ENCODE measurements at places on chromosomes 1 and 21.

DNA sequence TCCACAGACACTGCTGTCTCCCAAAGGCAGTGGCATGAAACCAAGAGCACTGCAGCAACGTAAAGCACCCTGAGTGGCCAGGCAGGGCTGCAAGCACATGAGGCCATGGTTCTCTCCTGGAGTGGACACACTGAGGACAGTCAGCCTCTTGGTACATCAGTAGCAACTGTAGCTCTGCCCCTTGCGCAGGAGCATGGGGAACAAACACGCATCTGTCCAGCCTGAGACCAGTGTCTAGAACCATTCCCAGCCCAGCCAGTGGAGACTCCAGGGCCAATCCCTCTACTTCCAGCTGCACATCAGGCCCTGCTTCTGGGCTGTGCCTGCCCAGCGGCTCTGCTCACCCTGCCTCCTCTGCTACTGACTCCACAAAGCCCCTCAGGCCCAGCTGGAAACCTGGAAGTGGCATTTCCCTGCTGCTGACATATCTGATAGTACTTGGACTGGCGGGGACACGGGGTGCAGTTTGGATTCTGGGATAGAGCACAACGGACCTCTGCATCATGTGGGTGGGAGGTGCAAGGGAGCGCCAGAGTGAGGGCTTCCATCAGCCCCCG lies 49.0 kb downstream of the TOR1AIP2 start:
- no peak for DNase-seq

DNA sequence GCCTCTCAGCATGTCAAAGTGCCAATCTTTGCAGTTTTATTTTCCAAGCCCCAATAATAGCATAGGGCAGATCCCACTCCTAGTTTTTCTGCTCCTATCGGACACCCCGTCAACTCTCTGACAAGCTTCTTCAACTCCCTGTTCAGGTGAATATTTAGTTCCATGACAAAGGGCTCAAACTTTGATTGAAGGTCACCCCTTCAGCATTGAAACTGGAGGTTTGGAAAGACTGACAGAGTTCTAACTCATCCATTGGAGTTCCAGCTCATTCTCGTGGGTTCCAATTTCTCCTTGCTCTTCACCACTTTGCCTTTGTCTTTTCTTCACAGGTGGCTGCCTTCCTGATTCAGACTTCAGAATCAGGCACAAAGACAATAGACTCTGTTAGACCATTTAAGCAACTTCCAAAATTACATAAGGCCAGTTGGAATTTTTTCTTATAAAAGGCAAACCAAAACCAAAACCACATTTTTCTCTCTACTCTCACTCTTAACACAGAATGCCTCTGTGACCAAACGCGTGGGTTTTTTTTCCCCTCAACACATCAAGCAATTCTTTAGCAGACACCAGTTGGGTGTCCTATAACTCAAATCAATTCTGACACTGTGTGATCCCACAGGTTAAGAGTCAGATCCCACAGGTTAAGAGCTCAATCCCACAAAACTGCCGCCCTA lies 169.3 kb upstream of the USP25 start:
- DNase-seq: no peak

- DNase-seq: peak; percentile 91
These were observed at the start of gene RBM34 for GRCh38 chr1:235160957-235161684. TSS of gene RBM34 (minus strand) at chr1:235161250. CDS start at chr1:235161226, 24 bp downstream.

DNA sequence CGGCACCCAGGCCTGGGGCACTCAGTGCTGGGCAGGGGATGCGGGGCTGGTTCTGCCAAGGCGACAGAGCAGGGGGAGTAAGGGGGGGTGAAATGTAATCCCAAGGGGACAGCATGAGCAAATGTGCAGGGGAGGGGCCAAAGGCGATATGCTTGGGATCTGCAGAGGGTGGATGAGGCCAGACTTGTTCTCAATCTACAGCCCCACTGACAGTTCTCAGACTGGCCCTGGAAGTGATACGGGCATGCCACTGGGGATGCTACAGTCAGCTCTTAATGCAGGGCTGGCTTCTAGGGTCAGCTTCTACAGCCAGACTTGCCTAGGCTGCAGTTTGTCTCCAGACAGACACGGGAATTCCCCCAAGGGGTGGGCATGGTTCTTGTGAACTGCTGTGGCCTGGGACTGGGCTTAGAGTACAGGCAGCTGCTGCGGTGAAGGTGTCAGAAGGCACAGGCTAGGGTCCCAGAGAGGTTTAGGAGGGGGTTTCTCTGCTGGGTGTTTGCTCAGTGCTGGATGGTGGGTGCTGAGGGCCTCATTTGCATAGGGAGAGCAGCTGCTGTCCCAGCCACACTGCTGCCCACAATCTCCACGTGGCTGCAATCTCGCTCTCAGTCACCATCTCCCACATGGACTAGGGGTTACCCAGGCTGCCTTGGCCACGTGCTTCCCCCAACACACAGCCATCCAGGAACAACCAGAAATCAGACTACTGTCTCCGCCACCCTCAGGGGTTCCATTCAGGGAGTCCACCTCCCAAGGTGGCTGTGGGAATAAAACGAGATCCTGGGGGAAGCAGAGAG lies 190.1 kb downstream of the HIVEP3 start:
- DNase-seq: no peak

- DNase-seq: no peak
These were observed 88.2 kb downstream of the KAZN start for GRCh38 chr1:14686701-14687100.

DNA sequence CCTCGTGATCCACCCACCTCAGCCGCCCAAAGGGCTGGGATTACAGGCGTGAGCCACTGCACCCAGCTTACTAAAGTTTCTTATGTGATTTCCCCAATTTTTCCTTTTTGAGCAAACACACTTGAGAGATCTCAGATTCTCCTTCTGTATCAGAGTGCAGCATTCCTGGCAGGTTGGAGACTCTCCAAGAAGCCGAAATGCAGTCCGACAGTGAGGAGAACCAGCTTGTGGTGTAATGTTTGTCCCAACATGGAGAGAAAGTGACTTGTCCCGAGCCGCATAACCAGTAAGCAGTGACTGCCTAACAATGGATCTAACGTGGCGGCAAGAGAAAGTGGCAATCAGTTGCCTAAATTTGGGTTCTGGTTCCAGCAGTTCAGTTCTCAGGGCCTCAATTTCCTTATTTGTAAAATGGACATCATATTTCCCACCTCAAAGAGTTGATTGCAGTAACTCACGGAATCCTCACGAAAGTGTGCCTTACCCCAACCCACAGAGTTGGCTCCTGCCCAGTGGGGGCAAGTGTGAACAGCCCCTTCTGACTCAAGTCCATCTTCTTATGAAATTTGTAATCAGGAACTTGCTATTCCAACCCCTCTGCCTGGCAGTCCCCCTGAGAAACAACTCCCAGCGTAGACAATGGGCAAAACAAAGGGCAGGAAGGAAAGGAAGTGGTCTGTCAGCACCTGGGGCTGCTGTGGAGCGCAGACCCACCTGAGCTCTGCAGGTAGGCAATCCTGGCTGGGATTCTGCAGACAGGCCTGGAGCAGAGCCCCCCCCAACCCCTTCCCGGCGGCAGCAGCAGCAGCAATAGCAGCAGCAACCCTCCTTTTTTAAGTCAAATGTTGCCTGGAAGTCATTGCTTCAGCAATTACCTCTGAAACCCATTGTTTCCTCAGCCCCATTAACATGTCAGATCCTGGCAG lies 223.6 kb upstream of the POU3F1 start:
- DNase-seq: no peak

Data from NCI-H1417 (cell line).